CD4-positive, alpha-beta T cell treated with Interleukin-10 for 1 hour (primary cell): ENCODE measurements at places on chromosomes 11 and 22.
A peak's percentile ranks its signal among the peaks of the same experiment; 100 is the strongest.

DNA sequence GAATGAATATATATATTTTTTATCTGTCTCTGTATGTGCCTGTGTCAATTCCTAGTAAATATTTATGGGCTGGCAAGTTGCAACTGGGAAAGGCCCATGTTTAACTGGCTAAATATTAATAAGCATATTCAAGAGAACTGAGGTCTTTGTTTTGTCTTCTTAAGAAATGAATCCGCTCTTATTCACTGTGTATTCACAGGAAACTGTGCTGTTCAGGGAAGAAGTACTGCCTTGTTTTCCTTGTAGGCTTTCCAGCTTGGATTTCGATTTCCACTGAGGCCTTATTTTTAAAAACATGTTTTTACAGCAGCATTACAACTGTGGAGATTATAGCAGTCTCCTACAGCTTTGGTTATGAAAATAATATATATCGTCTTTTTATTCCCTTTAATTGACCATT, 64.7 kb downstream of the LDLRAD3 start:
- DNase-seq, result no peak

DNA sequence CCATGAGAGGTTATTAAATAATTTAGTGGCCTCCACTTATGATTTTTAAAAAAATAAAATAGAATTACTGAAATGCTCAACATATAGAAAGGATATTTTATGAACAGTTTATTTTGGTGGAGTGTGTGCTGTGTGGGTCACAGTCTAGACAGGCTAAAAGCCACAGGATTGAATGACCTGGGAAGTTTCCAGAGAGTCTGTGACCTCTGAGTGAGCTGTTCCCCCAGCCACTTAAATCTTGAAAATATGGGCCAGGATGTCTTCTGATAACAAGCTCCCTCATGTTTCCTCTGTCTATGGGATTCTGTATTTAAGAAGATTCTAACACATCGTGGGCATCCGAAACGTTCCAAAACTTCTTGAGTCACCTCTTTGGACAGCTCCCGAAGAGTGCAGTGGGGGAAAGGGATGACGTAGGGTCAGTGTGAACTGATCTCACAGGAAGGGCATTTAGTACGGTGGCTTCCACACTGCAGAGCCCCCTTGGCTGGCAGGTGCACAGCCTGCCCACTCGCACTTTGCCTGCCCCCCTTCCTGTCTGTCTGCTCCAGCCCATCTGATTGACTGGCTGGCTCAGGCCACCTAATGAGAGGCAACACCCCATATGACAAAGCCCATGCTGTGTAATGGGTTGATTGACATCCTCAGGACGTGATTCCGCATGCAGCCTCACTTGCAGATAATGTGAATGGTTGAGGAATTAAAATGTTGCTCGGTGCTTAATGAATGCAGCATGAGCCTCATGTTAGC, 97.4 kb downstream of the NTM start:
- no peak for DNase-seq

DNA sequence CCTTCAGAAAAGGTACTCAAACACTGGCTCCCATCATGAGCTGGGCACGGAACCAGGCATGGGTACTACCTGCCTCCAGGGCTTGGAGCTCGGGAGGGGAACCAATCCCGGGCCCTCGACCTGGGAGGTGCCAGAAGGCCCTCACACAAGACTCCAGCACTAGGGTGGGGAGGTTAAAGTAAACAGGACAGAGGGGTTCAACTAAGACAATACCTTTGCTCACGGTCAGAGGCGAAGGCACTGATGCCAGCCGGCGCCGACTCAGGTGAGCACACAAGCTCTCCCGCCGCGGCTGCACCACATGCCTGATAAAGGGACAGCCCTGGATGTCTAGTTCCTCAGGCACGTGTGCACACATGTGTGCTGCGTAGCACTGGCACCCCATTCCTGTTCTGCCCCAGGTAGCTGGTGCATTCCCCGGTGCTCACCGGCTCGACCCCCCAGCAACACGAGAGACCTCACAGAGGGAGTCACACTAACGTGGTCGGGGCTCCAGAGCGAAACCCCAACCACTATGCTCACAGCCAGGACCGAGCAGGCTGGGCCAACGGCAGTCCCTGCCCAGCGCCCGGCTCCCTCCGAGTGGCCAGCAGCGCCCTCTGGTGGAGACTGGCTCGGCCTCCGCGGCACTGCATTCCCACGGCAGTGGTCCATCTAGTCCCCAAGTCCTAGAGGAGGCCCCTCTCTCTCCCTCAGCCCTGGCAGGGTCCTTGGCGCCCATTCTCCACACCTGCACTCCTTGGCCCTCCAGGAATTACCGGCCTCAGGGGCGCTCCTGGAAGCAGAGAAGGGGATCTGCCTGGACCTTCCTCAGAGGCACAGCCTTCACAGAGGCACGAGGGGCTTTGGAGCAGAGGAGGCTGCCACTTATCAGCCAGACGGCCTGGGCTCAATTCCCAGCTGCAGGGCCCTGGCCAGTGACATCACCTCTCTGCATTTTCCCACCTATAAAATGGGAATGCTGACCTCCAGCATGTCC, 28.8 kb upstream of the MOB2 start:
- peak; percentile 70 for DNase-seq

DNA sequence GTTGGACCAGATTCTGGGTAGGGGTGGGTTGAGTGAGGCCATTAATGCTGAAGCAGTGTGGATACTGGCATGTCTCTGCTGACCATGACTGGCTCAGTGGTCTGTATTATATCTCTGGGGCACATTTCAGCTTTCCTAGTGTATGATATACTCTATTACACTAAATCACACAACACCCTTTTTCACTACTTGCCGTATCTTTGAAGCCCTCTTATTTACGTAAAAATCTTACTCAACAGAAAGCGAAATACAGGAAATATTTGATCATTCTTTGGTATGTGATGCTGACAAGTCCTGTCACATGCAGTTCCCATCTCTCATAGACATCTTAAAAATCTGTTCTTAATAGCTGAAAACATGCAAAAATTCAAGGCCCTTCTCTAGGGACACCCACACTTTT, 40.3 kb downstream of the OR5B17 start:
- DNase-seq, result no peak

- DNase-seq, result no peak
Measured at GRCh38 chr11:62705413-62705812, 1.8 kb downstream of the BSCL2 start.

DNA sequence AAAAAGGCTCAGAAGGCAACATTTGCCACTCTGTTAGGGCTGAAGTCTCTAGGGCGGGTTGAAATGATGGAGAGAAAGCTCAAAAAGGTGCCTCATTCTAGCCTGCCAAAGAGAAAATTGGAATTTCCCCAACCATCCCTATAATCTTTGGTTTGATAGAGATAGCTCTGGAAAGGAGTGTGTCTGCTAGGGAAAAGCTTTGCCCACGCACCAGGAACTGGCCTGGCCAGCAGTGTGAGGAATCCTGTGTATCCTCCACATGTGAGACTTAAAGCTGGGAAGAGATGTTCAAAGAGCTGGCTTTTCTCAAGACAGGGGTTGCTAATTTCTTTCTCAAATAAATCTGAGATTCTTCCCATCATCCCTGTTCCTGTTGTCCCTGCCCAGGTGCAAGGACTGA, 193.7 kb downstream of the OPCML start:
- no peak for DNase-seq

GRCh38 chr22:48415520-48415919, 1412.2 kb downstream of the BRD1 start:
- DNase-seq, result no peak

DNA sequence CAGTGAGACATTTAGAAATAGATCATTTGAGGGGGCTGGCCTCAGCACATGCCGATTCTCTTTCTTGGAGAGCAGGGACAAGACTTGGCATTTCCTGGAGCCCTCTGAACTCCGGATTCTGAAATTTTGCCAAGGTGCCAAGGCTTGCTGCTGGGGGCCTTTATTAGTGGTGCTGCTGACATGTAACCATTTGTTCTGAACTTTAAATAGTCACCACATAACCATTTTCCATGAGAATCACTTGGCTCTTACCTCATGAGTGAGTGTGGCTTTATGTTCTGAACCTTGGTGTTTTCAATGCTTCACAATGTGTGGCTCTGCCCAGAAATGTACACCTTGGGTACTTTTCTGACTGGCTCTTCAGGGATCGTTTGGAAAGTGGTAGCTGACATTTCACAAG, 33.3 kb downstream of the SYT13 start:
- DNase-seq, result no peak

DNA sequence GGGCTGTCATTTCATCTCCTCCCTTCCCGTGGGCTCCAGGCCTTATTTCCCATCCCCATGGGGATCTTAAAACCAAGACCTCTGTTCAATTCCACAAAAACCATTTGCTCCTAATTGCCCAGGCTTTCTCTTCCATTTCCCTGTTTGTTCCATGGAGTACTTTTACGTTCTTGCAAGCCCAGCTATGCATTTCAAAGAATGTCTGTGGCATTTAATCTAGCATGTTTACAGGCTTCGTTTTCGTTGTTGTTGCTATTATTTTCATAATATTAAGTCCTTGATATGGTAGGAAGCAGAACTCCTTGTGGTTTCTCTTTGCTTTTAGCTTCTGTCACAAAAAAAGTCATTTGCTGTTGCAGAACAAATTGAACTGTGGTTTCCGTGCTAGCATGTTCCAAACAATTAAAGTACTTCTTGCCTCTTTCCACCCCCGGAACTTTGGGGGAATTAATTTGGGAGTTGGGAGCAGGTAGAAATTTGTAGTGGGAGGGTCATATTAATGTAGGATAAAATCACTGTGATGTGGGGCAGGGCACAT, 68.1 kb upstream of the SLC22A12 start:
- no peak for DNase-seq

DNA sequence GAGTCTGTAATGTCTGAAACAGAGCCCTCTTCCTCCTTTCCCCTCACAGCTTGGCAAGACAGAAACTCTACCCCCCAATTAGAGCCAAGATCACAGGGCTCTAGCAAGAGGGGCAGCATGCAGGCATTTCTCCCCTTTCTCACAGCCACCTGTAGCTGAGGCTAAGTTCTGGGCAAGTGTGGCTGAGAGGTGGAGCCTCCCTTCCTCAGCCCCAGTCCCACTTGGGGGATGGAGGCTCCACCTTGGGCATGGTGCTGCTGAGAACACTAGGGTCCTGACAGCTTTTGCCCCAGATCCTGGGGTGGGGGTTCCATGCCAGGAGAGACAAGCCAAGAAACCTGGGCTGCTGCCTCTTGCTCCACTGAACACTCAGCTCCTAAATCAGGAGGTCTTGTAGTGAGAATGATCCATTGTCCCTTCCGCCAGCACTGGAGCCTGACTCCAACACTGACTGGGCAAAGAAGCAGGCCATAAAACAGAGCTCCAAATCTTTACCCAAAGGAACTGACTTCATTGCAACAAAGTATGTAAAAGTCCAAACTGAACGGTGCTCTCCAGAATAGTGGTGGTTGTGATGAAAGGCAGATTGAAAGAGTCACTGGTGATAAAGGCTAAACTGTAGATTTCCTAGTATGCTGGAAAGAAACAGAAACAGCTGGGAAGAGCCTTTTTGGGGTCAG, 25.6 kb downstream of the NARS2 start:
- DNase-seq, result no peak

GRCh38 chr11:90134478-90135003, at the start of gene NAALAD2:
TSS of gene NAALAD2 (plus strand) at chr11:90134663. CDS start at chr11:90134759, 96 bp downstream.
- no peak for DNase-seq

GRCh38 chr11:65793144-65793581, 6.3 kb downstream of the OVOL1 start:
- DNase-seq, result no peak

GRCh38 chr11:123261345-123262106, 66.5 kb upstream of the CLMP start:
- DNase-seq, result peak; percentile 61

- no peak for DNase-seq
Measured at GRCh38 chr22:44276041-44276440, 36.7 kb downstream of the SHISAL1 start.
